ENCODE measurements at places on chromosomes 6 and 20.

DNA sequence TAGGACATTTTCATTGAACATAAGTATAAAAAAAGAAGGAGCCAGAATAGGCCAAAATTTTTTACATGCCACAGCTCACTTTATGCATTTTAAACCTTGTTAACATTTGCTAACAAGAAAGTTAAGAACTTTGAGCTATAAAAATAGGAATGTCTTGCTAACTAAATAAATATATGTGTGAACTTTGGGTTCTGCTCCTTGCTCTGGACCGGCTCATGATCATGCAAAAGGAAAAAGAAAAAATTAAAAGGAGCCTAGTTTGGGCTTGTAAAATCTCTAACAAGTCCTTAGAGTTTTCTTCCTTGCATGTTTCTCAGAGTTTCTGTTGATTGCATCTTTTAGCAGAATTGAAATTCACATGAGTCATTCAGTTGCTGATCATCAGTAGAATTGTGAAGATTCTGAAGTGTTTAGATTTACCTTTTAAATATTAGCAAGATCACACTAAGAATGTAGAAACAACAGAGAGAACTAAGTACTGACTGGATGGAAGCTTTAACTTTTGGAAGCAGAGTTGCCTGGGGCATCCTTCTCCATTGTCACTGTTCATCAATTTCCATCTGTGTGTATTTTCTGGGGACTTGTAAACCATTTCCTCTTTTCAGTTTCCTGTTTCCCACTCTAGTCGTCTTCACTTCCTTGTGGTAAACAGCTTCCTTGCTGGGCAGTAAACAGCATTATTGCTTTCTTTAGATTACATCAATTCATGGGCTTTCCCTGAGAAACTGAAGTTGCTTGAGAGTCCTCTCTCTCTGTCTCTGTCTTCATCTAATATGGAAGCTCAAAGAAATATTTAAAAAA is 458.4 kb upstream of the BTBD3 start:
- no peak for DNase-seq

GRCh38 chr6:32842690-32843089 is 1.2 kb downstream of the PSMB8 start:
- no peak for DNase-seq

DNA sequence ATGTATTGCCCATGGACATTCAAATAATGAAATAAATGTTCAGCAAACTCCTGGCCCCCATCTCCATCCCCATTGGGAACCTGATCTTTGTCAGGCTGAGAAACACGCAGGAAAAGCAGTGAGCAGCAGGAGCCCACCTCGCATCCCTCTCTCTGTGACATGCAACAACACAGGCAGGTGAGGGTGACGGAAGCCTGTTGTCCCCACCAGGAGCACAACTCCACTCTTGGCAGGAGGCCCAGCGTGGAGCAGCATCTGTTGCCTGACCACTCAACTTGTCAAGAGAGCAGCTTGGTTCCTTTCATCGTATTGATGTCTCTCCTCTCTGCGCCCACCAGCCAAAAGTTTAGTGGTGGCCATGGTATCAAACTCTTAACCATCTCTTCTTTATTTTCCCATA is 586.9 kb upstream of the ARID1B start:
- no peak for DNase-seq

- no peak for DNase-seq
These were observed 113.2 kb downstream of the FNDC1 start for GRCh38 chr6:159282421-159282820.

- no peak for DNase-seq
These were observed 20.1 kb downstream of the KCNK17 start for GRCh38 chr6:39294133-39294532.
